ENCODE measurements at places on chromosomes 2 and 18.

GRCh38 chr2:160516547-160517365, 23.1 kb upstream of the RBMS1 start:
- peak; percentile 34 for DNase-seq

GRCh38 chr18:56635007-56635406, 3.4 kb downstream of the TXNL1 start:
- DNase-seq: no peak

- no peak for DNase-seq
Observed at GRCh38 chr2:39757156-39757555, 21.9 kb downstream of the THUMPD2 start.

DNA sequence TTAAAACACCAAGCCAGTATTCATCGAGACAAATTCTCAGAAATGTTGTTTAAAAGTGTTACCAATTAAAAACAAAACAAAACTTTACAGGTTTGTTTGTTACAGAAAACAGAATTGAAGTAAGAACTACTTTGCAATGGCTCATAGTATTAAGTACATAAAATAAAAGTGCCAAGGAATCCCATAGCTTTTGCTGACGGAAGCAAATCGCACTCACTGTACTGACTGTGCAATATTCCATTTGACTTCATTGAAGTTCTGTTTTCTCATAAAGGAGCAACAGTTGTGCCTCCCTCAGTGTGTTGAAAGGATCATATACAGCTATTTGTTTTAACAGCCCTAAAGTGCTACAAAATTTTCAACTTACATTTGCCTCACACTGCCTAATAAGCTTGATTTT, 507.8 kb downstream of the SPAG16 start:
- DNase-seq: no peak

DNA sequence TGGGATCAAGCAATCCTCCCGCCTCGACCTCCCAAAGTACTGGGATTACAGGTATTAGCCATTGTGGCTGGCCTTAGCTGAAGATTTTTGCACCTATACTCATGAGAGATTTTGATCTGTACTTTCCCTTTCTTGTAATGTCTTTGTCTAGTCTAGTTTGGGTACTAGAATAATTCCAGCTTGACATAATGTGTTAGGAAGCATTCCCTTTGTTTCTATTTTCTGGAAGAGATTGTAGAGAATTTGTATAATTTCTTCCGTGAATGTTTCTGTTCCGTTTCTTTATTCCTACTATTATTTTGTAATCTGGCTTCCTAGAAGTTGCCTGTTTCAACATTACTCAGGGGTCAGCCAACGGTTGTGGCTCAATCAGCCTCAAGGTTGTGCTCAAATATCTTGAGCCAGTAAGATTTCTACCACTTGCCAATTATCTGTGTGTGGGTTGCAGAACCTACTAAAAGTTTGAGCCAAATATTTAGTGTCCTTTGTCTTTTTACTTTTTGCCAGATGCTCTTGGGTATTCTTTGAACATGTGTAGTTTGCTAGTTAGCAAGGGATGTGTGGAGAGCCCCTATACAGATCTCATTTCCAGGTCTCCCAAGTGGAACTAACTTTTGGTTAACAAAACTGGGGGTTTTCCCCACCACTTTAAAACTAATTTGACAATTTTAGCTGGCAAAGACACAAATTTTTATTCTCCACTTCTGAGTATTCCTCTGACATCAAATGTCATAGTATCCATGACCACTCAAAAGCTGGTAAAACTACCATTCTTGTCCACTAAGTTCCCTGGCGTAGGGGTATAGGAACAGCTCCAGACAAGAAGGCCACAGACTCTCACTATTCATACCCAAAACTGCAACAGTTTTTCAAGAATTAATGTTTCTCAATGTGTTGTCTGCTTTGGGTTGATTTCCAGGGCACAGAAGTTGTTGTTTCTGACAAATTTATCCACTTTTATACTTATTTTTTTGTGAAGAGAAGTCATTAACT, 42.8 kb upstream of the BAZ2B start:
- no peak for DNase-seq

- DNase-seq: peak; percentile 57
Observed at GRCh38 chr18:12391487-12392165, 14.6 kb upstream of the AFG3L2 start.

DNA sequence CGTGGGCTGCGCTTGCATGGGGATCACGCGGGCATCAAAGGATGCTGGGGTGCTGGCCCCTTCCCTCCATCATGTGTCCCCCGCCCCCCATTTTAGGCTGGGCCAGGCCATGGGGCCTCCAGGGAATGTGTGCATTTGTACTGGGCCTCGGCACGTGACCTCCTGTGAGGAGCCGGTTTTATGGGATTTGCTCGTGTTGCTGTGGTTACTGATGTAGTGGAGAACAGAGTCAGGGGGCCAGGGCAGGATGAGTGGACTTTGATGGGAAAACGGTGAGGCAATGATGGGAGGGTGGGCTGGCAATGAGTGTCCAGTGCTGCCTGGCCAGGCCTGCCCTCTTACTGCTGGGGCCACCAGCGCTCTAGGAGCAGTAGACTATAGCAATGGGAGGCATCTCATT, 257.7 kb downstream of the LOXHD1 start:
- no peak for DNase-seq

DNA sequence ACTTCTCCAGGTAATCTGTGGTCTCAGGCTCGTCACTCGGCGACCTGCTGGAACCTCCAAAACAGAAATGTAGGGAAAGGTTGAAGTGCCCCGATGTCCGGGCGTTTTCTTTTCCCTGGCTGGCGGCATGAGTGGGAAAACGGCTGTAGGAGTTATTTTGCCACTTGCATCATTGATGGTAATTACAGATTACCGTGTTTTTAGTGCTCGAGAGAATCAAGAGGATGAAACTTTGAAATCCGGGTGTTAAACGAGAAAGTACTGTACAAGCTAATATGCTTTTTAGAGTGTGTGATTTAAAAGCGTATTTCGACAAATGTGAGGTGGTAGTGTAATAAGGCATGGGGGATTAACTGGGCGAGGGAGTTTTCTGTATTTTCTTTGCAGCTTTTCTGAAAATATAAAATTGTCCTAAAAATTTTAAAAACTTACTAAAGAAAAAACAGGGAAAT, 819 bp downstream of the GRHL1 start:
- no peak for DNase-seq

GRCh38 chr2:226794751-226795171, 4.9 kb downstream of the IRS1 start:
- DNase-seq: no peak

GRCh38 chr2:96315400-96316071, 9.6 kb upstream of the ITPRIPL1 start:
- peak; percentile 30 for DNase-seq

GRCh38 chr18:78722386-78722785, 257.2 kb upstream of the SALL3 start:
- DNase-seq: no peak

DNA sequence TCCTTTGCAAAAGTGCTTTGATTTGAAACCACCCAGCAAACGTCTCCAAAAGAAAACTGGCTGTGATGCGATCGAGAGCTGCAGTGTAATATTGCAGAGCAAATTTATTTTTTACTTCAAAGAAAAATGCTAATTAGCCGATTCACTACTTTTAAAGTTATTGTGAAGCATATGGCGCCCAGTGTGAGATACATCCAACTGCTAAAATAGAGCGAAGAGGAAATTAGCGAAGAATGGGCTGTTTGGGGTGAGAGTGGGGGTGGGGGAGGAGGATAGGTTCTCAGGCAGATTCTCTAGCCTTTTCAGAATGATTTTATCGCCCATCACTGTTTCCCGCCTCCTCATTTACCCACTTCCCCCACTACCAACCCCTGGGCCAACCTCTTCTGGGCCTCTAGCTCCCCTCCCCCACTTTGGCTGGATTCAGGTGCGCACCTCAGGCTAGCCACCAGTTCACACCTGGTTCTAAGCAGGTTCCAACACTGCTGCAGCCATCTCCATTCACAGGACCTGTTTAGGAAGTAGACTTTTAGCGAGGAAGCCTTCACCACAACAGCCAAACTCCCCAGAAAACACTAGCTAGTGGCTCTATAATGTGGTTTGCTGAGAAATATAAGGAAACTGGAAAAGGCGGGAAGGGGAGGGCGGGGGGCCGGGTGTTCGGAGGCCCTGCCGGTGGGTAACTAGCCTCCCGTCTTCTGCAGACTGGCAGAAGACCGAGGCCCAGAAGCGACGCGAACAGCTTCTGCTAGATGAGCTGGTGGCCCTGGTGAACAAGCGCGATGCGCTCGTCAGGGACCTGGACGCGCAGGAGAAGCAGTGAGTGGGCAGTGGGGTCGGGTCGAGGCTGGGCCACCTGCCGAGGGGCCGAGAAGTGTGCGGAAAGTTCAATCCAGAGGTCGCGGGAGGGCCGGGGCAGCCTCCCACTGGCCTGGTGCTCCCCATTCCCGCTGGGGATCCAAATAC, 6.0 kb upstream of the OTX1 start:
- no peak for DNase-seq

- no peak for DNase-seq
Observed at GRCh38 chr2:105113616-105114291, 75.9 kb downstream of the MRPS9 start.

GRCh38 chr2:179842498-179843153, 18.8 kb downstream of the ZNF385B start:
- no peak for DNase-seq

DNA sequence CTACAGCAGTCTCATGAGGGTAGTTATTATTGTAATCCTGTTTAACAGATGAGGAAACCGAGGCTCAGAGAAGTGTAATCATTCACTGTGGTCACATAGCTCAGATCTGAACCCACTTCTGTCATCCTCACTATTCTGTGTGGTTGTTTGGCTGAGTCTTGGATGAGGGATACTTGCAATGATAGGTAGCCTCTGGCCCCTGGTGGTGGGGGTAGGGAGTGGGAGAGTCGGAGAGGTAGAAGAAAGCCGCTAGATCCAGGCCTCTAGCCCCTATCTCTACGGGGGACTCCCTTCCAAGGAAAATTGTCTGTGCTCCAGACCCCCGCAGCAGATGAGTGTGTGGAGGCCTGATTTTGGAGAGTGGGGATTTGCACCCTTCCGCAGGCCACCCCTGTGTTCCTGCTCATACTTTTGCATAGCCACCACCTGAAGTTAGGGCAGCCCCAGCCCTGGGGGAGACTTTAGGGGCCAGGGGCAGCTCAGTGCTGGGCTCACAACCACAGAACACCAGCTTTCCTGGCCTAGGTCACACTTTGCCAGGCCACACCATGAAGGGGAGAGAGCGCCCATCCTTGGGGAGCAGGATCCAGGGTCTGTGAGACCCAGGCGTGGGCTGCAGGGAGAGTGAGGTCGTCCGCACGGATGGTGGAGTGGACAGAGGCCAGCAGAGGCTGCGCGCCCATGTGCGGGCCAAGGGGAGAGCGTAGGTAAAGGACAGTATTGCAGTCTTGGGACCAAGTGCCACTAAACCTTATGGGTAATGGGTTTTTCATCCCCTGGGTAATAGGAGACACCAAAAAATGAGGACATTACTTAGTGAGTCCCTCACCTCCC, 148.2 kb downstream of the GLI2 start:
- no peak for DNase-seq

Data from activated naive CD4-positive, alpha-beta T cell treated with Interleukin-2 at 50 U/mL for 16 hours (primary cell).